ENCODE measurements at places on chromosomes 5 and 9.

DNA sequence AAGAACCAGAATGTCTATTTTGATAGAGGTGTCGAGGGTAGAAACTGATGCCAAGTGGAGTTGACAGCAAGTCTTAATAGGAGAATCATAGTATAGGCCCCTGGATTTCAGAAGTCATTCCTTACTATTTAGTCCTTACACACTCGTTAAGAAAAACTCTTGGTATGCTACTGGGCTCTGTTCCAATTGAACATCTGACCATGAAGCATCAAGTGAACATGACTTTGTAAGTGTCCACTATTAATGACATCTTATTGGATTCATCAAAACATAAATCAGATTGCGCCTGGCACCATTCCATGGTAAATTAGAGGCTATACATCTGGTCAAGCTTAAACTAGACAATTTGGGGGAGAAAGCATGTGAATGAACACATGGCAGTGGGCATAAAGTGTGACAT, 1056.5 kb upstream of the EDIL3 start:
- no peak for DNase-seq

DNA sequence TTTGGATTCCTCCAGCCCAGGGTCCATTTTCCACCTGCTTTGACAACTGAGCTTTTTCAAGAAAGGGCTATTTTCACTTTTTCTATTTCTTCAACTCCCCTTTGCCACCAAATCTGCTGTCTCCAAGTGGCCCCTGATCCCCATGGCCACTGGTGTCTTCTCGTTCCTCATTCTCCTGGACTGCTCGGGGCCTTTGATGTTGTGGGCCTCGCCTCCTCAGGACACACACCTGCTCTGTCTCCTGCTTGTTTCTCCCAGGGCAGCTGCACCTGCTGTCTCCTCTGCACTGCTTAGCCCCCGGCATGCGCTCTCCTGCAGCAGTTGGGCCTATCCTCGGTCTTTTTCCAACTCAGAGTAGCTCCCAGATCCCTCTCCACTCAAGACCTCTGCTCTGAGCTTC, 16.3 kb upstream of the NANS start:
- DNase-seq, result no peak

GRCh38 chr5:110441035-110441434, 285.4 kb downstream of the TMEM232 start:
- DNase-seq, result peak; percentile 14

GRCh38 chr9:135009794-135010585, 77.5 kb upstream of the OLFM1 start:
- DNase-seq, result no peak

DNA sequence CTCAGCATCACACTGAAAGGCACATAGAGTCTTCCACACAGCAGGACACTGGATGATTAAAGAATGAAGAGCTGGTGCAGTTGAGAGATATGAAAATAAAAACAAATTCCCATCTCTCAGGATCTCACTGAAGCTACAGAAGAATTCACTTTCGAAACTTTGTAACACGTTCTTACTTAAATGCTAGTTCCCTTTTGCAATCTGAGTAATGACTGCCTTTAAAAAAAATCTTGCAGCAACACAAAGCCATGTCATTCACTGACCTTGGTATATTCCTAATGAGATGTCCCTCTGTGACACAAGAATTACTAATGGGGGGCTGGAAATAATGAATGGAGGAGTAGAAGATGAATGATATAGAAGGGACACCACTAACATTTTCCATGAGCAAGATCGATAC, 201.8 kb downstream of the GLIS3 start:
- no peak for DNase-seq

DNA sequence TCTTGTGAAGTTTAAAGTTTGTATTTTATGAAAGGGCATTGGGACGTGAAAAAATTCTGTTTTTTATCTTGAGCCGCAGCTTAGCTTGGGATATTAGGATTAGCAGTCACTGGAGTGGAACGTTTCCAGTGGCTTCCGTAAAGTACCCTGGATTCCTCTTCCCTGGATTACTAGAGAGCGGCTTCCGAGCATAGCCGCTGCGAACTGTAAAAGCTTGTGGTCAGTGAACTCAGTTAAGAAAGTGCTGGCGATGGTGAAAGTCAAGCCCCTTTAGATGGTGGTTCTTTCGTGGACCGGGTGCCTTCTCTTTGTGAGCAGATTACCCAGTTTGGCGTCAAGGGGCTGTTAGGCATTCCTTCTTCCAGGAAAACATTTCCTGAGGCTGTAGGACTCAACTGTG, 168.1 kb downstream of the KDM4C start:
- no peak for DNase-seq

DNA sequence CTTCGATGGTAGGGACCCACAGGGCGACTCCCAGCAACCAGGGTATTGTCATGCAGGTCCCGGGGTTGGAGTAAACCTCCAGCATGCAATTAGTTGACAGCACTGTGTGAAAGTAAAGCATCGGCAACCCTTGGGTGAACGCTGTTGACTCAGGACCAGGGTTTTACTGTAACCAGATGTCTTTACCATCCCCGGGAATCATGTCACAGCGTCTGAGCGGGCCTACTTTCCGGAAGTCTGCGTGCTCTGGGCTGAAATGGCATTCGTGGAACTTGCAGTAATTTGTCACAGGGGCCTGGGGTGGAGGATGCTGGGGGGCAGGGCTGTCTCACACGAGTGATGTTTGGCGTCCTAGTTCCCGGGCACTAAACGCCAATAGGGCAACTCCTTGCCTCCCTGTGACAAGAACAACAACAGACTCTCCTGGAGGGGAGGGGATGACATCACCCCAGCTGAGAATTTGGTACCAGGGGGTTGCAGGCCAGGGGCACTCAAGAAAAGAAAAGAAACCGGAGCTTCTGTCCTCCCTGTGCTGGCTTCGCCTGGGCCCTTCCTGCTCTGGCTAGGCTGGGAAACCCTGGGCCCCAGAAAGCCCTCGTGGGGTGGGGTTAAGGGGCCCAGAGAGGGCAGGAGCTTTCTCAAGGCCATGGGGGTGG, 10.1 kb upstream of the UBAC1 start:
- no peak for DNase-seq

DNA sequence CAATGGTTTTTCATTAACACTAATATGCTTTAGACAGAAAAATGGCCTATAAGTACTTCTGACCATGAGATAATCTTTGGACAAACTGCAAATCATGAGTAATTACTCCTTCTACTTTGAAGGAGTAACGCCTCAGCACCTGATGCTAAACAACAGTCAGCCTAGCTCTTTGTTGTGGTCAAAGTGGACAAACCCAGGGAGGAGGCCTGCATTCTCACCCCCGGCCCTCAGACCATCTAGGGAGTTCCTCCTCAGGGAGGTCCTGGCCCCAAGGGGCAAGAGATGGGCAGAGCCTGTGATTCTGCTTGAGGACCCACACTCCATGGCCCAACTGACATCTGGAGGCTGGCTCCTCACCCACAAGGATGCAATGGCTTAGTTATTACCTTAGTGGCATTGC, 48.2 kb upstream of the ANGPTL2 start:
- no peak for DNase-seq

GRCh38 chr5:175712681-175713085, 54.8 kb downstream of the HRH2 start:
- DNase-seq, result no peak

DNA sequence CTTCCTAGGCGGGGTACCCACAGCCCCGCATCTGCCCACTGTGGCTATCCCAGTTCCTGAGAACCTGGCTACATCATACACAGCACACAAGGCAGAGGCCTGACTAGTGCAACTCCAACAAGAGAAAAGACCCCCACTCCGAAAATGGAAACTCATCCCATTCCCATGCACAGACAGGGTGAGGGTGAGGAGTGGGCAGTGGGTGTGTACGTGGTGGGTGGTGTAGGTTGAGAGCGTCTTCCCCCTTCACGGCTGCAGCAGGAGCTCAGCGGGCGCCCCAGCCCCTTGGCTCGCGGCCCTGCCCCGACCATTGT, 501 bp upstream of the MAP1B start:
- no peak for DNase-seq

DNA sequence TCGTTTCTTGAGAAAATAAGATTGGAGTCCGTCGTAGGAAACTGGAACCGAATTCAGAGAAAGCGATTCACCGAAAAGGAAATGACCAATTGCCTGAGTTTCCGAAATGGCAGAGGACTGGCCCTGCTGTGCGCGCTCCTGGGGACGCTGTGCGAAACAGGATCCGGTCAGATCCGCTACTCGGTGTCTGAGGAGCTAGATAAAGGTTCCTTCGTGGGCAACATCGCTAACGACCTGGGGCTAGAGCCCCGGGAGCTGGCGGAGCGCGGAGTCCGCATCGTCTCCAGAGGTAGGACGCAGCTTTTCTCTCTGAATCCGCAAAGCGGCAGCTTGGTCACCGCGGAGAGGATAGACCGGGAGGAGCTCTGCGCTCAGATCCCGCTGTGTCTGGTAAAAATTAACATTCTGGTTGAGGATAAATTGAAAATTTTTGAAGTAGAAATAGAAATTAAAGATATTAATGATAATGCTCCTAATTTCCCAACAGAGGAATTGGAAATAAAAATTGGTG, 379 bp downstream of the PCDHGA3 start:
- no peak for DNase-seq

GRCh38 chr9:85715587-85715986, 26.2 kb downstream of the AGTPBP1 start:
- no peak for DNase-seq

- DNase-seq, result no peak
These were observed 95.7 kb downstream of the ACTBL2 start for GRCh38 chr5:57386958-57387357.

DNA sequence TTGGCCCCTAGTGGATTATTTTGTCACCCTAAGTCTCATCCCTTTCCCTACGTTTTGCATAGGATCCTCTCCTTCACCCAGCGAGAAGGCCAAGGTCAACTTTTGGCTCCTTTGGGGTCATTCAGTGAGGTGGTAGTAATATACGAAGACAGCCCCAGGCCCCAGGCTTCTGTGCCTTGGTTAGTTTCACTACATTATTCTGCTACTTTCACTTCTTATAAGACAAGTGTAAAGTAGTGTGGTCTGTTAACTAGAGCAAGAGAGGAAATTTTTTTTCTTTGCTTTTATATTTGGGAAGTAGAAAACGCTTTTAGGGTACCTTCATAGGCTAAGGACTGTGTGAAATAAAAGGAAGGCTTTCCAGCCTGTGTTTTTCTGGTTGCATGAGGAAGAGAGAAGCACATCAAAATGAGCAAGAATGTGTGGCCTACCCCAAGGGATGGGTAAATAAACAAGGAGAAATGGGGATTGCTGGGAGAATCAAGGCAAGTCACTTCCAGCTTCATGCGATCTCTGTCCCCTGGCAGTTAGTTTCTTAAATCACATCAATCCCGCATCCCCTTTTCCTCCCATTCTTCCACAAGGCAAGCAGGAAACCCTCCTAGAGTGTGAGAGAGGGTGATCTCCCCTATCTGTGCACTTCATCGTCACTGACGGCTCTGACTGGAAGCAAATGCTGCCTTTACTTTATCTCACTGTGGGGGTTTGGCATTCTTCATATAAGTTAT, 677.0 kb upstream of the WWC1 start:
- no peak for DNase-seq

GRCh38 chr9:87708986-87709728, 16.8 kb upstream of the CTSL start:
- DNase-seq, result no peak

DNA sequence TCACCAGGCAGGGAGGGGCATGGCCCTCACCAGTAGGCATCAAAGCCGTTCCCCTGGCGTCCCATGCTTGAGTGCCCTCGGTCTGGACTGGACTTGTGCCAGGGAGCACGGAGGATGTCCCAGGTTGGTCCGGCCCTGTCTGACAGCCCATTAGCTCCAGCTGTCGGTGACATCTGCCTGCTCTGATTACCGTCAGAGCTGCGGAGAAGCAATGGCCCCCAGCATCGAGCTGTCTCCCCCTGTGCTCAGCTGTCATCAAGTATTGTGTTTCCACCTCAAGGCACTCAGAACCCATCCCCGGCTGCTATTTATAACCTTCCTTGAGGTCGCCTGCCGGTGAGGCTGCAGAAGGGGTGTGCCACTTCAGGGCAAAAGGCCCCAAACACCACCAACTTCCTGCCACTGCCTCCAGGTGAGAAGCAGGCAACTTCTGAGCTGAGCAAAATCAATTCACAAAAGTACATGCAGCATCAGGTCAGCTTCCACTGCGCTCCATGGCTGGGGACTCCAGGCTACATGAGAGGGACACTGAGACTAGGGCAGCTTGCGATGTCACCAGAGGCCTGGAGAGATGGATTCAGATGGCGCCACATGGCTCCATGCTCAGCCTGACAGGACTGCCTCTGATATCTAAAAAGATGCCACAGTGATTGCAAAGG, 142.7 kb downstream of the C5orf15 start:
- no peak for DNase-seq

- DNase-seq, result peak; percentile 60
These were observed 176.4 kb upstream of the ANKRD55 start for GRCh38 chr5:56409331-56410190.

GRCh38 chr9:2125906-2126305, 110.8 kb downstream of the SMARCA2 start:
- no peak for DNase-seq

- DNase-seq, result no peak
These were observed 39.0 kb upstream of the NSMF start for GRCh38 chr9:137497921-137498719.

All from HS-27A (cell line).